Hypothalamus (tissue), 51 donors: ENCODE measurements at places on chromosomes 6 and 20.

DNA sequence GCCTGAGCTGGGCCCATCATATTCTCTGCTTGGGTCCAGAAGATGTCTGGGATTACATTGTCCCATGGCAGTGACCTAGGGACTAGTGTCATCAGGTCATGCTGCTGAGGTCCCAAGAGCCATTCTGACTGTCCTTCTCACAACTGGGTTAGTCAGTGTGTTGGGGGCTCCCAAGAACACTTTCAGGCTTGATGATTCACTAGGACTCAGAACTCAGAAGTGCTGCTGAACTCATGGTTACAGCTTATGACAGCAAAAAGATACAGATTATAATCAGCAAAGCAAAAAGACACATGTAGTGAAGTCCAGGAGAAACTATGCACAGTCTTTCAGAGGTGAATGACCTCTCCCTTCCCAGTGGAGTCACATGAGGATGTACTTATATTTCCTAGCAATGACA lies 107.8 kb downstream of the SYNE1 start:
- DNase-seq: no peak

- no peak for DNase-seq
Observed at GRCh38 chr6:16840291-16840690, 79.0 kb upstream of the ATXN1 start.

DNA sequence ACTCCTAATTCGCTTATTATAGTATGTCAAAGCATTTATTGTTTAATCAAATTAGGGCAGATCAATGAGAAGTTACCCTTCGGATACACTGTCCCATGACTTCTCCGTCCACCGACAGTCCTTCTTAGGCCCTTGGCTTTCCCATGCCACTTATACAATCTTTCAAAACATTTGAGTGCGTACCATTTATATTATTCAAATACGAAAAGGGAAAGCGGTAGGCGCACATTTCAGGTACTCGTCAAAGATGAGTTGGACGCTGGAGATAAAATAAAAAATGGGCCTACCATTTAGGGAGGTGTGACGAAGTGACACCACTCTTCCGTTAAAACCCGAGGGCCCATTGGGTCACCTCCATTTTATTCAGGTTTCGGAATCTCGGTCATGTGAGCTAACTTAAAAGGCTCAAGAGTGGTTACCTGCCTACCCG lies 542 bp upstream of the AFG1L start:
- DNase-seq: no peak

GRCh38 chr6:111558690-111559187 lies 46.9 kb downstream of the TRAF3IP2 start:
- no peak for DNase-seq

GRCh38 chr6:35638679-35639078 lies 50.0 kb downstream of the FKBP5 start:
- DNase-seq: no peak

DNA sequence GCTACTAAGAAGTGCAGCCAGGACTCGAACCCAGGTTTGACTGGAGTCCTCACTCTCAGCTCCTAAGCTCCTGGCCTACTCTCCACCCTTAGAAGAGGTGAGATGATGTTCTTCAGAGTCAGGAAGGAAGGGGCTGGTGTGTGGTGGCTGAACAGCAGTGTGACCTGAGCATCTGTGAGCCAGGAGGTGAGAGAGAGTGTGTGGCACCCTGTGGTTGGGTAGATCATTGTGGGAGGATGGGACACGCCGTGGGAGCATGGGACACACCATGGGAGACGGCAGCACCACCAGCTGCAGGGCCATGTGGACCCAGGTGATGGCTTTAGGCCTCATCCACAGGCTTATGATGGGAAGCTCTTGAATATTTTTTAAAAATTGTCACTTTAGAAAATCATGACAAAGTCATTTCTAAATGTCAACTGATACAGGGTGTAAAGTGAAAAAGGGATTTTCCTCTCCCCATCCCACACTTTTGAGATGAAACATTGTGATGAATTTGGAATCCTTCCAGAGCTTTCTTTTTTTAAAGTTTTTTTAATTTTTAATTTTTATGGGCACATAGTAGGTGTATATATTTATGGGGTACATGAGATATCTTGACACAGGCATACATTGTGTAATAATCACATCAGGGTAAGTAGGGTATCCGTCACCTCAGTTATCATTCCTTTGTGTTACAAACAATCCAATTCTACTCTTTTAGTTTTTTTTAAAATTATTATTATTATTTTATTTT lies 31.6 kb downstream of the SRC start:
- no peak for DNase-seq

GRCh38 chr6:97594844-97595243 lies 311.8 kb upstream of the MMS22L start:
- DNase-seq: no peak

- no peak for DNase-seq
Observed at GRCh38 chr6:154252678-154253077, 103.9 kb downstream of the IPCEF1 start.

- no peak for DNase-seq
Observed at GRCh38 chr20:32179515-32179914, 28.0 kb downstream of the PLAGL2 start.

DNA sequence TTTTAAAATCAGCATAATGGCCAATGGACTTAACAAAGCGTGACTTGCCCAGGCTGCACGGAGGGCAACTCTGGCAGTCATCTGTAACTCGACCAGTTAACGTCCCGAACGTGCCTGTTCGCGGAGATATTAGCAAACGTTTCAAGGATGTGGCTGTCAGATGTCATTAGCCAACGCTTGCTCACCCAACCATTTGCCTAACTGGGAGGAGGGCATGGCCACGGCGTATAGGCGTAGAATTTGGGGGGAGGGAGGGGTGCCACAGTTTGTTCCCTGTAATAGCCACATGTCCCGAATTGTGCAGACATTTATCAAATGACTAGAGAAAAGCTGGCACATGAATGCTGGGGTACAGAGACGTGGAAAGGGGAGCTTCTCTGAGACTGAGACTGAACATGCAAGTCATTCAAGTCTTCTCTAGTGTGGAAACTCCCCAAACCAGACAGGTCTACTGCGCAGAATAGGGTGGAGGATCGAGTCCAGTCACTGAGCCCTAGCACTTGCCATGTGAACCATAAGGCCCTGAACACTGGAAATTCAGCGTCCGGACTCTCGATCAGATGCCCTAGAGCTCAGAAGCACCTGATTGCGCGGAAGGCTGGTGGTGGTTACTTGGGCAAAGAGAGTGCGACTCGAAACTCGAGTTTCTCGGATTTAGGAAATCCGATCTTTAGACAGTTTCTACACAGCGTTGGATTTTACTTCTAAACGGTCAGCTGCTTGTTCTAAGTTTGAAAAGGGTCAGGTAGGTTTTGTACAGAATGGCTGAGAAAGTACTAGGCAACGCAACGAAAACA lies 32.6 kb downstream of the TFAP2B start:
- DNase-seq: no peak
